Effector memory CD4-positive, alpha-beta T cell (primary cell): ENCODE measurements at places on chromosomes 2 and 18.

DNA sequence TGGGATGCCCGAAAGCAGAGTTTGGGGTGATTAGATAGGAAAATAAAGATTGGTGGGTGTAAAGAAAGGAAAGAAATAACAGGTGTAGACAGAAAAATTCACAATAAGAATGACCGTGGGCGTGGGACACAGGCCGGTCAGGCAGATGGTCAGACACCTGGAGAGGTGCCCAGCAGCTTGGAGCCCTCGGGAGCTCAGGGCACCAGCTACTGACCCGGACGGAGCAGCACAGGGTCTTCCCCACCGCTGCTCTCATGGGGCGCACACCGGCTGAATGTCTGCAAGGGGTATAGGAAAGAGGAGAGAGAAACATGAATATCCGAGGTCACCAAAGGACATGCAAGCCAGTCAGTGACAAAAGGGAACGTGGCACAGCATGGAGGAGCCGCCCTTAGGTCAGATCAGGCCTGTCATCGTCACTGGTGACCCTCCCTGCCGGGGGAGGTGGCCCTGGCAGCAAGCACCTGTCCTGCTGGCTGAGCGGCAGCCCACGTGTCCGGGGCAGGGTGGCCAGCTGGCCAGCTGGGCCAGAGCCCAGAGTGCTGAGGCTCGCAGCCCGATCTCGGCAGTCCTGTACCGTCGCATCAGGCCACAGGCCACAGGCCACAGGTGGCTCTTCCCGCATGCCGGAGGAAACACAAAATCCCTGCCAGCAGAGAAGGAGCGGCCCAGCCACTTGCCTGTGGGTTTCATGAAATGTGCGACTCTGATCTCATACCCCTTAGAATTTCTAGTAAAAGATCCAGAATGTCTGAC is 112.0 kb upstream of the NDUFV2 start:
- DNase-seq: no peak

DNA sequence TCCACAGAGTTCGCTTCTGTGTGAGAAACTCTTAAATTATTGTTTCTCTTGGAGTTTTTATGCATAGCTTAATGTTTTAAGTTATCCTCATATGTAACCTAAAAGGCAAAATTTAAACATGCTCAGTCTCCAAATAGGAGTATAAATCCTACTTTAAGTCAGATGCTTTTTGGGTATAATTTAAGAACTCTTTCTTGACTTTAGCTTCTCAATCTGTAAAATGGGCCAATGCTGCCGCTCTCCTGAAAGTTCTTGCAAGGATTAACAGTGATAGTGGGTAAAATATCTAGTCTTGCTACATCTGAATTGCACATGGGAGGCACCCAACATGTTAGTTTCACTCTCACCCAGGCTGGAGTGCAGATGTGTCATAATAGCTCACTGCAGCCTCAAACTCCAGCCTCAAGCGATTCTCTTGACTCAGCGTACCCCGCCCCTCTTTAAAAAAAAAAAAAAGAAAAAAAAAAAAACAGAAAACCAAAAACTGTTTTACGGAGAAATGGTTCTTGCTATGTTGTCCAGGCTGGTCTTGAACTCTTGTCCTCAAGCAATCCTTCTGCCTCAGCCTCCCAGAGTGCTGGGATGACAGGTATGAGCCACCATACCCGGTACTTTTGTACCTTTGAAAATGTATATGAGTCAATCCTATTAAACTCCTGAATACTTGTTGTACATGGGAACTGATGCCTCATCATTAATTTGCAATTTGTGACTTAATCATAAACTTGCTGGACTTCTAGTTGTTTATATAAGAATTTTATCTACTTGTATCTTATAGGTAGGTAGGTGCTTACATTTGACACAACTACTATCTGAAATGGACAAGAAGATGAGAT is 1.8 kb downstream of the FBXO48 start:
- peak; percentile 30 for DNase-seq

DNA sequence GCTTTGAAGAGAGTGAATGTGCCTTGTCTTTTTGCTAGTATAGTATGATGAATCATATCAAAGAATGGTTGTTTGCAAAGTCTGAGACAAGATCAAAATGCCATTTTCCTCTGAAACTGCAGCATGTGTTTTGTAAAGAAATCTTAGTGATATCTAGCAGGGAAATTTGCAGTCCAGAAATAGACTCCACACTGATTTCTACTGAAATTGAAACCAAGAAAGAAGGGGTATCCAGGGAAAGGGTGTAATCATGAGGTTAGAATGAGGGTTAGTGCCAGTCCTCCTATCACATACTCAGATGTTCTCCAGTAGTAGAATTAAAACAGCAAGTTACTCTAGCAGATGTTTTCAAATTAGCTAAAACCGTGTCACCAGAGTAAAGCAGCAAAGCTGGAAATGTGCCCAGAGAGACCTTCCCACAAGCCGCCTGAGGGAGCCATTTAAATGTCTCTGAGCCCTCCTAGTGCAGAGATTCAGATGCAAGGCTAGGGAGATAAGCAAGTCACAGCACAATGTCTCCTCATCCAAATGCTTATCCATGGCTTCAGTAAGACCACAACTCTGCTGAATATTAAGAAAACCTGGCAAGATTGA is 4.9 kb downstream of the DLGAP1 start:
- DNase-seq: no peak

DNA sequence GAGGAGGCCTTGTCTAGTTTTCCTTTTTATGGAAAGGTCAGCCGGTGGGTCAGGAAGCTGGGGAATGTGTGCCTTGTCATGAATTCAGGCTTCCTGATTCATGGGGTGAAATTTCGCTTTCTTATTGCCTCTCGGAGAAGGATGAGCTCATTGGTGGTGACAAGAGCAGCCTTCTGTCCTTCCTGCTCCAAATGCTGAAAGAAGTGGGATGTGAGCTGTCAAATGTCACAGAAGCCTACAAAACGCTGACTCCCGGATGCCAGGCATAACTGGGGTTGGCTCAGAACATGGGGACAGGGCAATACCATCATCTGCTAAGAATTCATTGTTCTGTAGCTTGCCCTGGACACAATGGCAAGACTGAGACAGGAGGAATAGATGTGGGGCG is 55.8 kb upstream of the FAM136A start:
- no peak for DNase-seq

GRCh38 chr2:102553601-102554000 is 65.8 kb upstream of the SLC9A2 start:
- DNase-seq: no peak

DNA sequence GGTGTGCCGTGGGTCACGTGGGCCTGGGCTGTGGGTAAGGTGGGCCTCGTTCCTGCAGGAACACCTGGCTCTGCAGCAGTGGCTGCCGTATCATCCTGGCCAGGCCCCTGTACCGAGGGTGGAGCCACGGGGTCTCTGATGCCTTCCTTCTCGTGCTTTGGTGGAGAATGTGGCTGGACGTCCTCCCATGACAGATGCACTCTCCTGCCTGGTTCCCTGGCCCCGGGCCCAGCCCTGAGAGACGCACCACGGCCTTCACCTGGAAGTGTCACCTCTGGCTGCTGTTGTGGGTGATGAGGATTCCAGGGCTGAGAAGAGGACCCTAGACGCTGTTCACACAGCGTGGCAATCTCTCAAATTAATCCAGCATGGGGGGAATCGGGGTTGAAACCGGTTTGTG is 49.5 kb downstream of the NFATC1 start:
- no peak for DNase-seq
